CD4-positive, alpha-beta T cell treated with Interleukin-2 at 100 ng/mL for 4 hours (primary cell): ENCODE measurements at places on chromosomes 13 and 19.

- DNase-seq: peak; percentile 46
Measured at GRCh38 chr13:30373727-30374126, 48.6 kb upstream of the UBE2L5 start.

DNA sequence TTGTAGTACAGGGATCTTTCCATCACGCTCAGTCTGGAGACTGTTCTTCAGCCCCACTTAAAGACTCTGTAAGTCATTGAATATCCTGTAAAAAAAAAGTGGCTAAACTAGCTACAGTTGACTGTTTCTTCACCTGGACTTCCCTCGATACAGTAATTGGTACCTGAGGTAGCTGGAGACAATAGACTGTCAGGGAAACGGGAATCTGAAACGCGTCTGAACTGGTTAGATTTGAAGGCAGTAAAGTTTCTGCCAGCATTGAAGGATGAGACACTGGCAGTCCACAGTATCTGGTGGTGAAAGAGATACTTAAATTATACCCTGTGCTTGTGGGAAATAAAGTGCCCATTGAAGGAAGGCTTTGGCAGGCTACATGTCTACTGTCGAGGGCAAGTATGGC, 550.5 kb downstream of the IRS2 start:
- no peak for DNase-seq

GRCh38 chr13:73702419-73703071, 431.7 kb downstream of the KLF12 start:
- peak; percentile 74 for DNase-seq

DNA sequence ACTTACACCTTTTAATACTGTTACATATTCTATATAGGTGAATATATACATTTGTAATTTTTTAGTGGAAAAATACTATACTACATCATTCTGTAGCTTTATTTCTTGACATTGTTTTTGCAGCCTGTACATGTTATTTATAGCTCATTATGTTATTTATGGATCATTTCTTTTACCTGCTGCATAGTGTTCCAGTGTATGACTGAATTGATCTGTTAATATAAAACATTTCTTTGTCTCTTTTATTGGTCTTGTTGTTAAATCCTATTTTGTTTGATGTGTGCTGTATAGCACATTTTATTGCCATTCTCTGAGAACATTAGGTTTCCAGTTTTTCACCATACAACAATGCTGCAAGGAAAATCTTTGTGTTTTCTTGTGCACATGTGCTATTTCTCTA, 2.4 kb downstream of the SETDB2 start:
- no peak for DNase-seq

DNA sequence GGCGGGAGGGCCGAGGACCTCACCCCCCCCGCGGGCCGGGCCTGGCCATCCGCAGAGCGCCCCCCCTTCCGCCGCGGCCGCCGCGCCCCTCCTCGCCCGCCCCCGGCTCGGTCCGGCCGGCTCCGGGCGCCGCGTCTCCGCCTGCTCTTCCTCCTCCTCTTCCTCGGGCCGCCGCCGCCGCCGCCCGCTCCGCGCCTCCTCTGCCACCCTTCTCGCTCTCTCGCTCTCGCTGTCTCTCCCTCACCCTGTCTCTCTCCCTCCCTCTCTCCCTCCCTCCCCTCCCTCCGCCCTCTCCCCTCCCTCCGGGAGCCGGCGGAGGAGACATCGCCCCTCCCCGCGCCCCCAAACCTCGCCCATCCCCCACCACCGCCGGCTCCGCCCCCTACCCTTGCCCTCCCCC, at the start of gene SHANK1:
Gene SHANK1 (minus strand): TSS at position 237 of the 400 bp plus-strand sequence. CDS start 2,883 bp downstream, outside the sequence.
- DNase-seq: no peak

GRCh38 chr13:38775085-38775484, 88.2 kb downstream of the FREM2 start:
- no peak for DNase-seq

DNA sequence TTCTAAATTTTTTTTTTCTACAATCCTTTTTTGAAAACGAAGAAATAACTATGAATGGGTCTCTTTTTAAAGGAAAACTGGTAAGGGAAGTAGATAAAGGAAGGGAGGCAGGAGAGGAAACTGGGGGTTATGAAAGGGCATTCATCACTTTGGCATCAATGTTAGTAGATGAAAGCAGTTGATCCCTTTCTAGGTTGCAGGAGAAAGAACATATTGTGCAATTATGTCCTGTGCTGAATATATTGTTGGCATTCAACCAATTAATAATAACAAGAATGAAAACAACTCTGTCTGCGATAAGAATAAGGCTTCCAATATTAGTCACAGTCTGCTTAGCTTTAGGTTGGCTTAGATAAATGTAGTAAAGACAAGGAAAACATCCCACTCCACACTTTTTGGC, 796.8 kb upstream of the KLHL1 start:
- DNase-seq: no peak

DNA sequence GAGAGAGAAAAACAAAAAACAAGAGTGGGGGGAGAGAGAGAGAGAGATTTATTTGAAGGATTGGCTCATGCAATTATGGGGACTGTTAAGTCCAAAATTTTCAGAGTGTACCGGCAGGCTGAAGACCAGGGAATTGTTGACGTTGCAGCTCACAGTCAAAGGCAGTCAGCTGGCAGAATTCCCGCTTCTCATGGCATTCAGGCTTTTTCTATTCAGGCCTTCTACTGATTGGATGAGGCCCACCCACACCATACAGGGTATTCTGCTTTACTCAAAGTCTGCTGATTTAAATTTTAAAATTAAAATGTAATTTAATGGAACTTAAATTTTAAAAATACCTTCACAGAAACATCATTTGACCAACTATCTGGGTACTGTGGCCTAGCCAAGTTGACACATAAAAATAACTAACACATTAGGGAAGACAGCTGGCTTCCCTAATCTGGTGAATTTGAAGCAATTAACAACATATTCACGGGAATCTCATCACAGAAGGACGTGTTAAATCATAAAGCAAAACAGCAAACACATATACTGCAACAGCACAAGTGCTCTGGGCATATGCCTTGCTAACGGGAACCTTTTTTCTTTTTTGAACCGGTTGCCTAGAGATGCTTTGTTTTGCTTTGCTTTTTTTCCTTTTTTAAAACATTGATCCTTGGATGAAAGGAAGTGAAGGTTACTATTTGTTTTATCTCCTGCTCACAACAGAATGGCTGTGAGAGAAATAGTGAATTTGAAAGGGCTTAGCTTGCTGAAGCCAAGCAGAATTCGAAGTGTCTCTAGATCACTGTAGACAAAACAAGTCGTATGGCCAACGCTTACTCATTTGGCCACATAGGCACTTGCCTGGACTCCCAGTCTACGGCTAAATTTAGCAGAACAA, 505.1 kb downstream of the IRS2 start:
- DNase-seq: no peak

GRCh38 chr19:38429055-38429810, 3.2 kb upstream of the RASGRP4 start:
- no peak for DNase-seq

DNA sequence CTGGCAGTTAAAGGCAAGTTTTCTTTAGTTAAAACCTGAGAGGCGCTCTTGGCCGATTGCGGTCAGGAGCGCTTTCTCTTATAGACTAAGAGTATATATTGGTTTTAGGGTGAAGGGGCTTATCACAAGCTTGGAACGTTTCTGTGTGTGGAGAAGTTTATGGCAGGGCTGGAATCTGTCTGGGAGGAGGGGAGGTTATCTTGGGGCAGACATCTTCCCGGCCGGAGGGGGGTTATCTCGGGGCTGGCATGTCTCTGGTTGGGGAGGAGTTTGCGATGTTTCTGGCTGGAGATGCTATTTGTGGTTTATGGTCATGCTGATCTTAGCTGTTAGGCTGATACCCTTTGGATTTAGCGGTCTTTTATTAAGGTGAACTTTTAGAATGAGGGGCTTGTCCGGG, 18.3 kb downstream of the KDM4B start:
- DNase-seq: no peak

- DNase-seq: no peak
Measured at GRCh38 chr13:64453831-64454230, 2776.3 kb downstream of the PCDH9 start.

GRCh38 chr19:3375221-3376090, 9.1 kb downstream of the NFIC start:
- DNase-seq: no peak

GRCh38 chr19:12757544-12758274, 6.1 kb downstream of the BEST2 start:
- DNase-seq: peak; percentile 62
